ENCODE measurements at places on chromosomes 5 and 9. TPM values are rescaled to one million over a fixed set of nuclear protein-coding genes. Genes with fewer than 3 reads are reported as not detected.

Gene FGF1
- total RNA-seq: not detected

Gene PKD2L2
- not detected for total RNA-seq

Gene SV2C
- not detected for total RNA-seq

Gene PDZD2
- total RNA-seq: 1.6 TPM

Gene IL13
- not detected for total RNA-seq

Gene IL17B
- not detected for total RNA-seq

Gene IL4
- not detected for total RNA-seq

Gene ECM2
- 0.18 TPM for total RNA-seq

Gene FOXD4
- 0.13 TPM for total RNA-seq

Gene EGR1
- 1.2 TPM for total RNA-seq

Gene SLC25A48
- total RNA-seq: not detected

Gene RNF183
- total RNA-seq: not detected

Gene SPINK6
- total RNA-seq: not detected

Gene GZMA
- total RNA-seq: not detected

Gene DMRT3
- total RNA-seq: not detected

Gene SLC6A7
- total RNA-seq: not detected

Gene BARHL1
- not detected for total RNA-seq

Gene SHISAL2B
- total RNA-seq: not detected

Gene INSL6
- total RNA-seq: not detected

Gene IL5
- not detected for total RNA-seq

Gene STRBP
- total RNA-seq: 9.2 TPM

Gene IFNA2
- total RNA-seq: not detected

All from pulmonary artery endothelial cell (primary cell).